ENCODE measurements at places on chromosomes 5 and 9.

DNA sequence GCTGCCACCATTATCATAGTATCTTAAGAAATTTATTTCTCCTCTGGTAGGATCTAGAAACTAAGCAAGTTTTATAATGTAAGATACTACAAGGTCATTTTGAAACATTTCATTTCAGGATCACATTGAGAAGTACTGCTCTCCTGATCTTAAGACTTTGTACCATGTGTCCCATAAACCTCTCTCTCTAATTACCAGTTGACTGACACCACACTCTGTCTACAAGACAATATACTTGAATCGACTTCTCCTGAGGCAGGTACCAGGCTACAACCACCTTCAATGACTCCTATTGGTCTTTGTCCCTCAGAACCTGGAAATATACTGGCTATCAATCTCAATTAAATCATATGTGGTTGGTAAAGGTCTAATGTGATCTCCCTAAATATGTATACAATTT, 597.0 kb downstream of the PTPRD start:
- no peak for DNase-seq

- DNase-seq: no peak
These were observed 12.2 kb upstream of the PRXL2C start for GRCh38 chr9:96667363-96667728.

DNA sequence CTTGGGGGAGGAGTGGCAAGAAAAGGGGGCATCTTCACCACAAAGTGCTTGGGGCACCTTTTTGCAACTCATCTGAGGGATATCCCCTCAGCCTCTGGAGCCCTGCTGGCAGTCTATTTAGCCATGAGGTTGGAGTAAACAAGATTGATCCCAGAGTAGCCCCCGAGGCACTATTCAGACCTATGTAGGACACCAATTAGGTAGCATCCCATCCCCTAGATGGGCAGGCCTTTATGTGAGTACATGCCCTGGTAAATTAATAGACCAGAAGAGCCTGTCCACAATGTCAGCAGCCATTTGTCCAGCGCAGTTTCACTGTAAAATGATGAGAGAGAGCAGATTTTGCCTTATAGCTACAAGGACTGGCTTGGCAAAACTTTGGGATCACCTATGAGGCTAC, 221.4 kb downstream of the DRD1 start:
- DNase-seq: no peak

DNA sequence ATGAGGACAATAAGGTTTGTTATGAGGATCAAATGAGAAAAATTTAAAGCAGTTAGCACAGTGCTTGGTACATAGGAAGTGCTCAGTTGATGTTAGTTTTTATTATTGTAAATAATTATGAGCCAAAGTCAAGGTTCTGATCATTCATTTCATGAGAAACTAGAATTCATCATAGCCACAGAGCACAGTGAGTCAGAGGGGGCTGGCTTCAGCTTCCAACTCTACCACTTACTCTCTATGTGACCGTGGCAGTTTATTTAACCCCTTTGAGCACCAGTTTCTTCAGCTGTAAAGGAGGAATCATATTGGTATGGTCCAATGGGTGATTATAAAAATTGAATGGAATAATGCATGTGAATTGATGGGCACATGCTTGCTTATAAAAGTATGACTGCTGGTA, 39.4 kb downstream of the KLHL3 start:
- DNase-seq: no peak

DNA sequence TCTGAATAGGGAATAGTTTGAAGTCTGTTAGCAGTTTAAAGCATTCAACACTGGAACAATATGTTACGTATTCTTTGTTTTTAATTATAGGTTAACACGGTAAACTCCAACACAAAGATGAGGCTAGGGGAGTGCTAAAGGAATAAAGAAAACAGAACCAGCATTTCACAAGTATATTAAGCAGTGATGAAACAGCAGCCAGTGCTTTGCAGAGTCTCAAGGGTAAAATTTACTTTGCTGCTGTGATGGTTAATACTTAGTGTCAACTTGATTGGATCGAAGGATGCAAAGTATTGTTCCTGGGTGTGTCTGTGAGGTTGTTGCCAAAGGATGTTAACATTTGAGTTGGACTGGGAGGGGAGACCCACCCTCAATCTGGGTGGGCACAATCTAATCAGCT, 30.0 kb upstream of the GSN start:
- no peak for DNase-seq

Data from activated CD8-positive, alpha-beta memory T cell treated with anti-CD3 and anti-CD28 coated beads for 1 hour (primary cell).